ENCODE measurements at places on chromosomes 1 and 21.

- DNase-seq = peak; percentile 91
Observed at GRCh38 chr21:45554477-45555175, 12.4 kb upstream of the SLC19A1 start.

- no peak for DNase-seq
Observed at GRCh38 chr1:166544561-166544960, 294.7 kb upstream of the POGK start.

- no peak for DNase-seq
Observed at GRCh38 chr1:24288479-24288878, 30.7 kb upstream of the GRHL3 start.

- DNase-seq = no peak
Observed at GRCh38 chr1:40955266-40955665, 24.2 kb upstream of the CTPS1 start.

DNA sequence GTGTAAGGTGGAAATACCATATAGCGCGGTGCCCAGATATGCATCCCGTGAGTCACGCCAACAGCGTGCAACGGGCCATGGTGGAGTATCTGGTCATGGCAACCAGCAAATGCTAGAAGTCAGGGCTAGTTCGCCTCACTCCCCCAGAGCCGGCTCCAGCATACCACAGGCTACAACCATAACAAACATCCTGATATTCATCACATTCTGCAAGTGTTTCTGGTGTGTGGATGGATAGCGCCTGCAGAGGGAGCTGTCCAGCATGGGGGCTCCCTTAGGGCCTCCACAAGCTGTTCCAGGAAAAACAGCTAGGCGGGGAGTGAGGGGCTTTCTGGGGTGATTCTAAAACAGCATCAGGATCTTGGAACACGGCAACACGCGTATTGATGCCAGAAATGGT is 6.8 kb downstream of the C1orf198 start:
- DNase-seq = no peak

GRCh38 chr1:6263716-6264115 is 2.8 kb upstream of the GPR153 start:
- DNase-seq = no peak

- DNase-seq = no peak
Observed at GRCh38 chr21:15744926-15745325, 15.1 kb downstream of the USP25 start.

Measured in activated gamma-delta T cell treated with Interleukin-2 at 50 U/mL for 16 hours (primary cell).